ENCODE measurements at places on chromosomes 6 and 20.

- peak; percentile 17 for DNase-seq
These were observed 1.4 kb upstream of the HIVEP1 start for GRCh38 chr6:12010635-12011275.

DNA sequence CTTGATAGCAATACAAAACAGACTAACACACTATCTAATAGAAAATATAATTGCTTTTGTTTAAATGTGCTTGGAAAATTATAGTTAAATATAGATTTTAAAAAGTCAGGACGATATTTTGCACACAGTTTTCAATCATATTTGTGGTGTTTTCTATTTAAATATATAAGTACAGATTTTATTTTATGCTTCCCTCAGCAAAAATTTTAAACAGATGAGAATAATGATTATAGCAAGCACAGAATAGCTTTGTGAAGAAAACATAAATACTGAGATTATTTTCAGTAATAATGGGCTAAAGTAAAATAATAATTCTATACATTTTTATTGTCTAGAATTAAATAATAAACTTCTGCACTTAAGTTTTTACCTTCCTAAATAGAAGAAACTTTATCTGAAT is 809.4 kb downstream of the PHF3 start:
- no peak for DNase-seq

DNA sequence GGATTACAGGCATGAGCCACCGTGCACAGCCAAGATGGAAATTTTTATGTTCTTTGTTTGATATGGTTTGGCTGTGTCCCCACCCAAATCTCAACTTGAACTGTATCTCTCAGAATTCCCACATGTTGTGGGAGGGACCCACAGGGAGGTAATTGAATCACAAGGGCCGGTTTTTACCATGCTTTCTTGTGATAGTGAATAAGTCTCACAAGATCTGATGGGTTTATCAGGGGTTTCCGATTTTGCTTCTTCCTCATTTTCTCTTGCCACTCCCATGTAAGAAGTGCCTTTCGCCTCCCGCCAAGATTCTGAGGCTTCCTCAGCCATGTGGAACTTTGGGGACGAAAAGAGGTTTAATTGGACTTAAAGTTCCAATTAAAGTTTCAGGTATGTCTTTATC is 14.6 kb downstream of the EEF1A1 start:
- no peak for DNase-seq

GRCh38 chr20:40728470-40728869 is 39.4 kb upstream of the MAFB start:
- no peak for DNase-seq

GRCh38 chr6:169499848-169500247 is 202.0 kb downstream of the WDR27 start:
- no peak for DNase-seq

GRCh38 chr6:15734118-15734897 is 71.5 kb upstream of the DTNBP1 start:
- no peak for DNase-seq

DNA sequence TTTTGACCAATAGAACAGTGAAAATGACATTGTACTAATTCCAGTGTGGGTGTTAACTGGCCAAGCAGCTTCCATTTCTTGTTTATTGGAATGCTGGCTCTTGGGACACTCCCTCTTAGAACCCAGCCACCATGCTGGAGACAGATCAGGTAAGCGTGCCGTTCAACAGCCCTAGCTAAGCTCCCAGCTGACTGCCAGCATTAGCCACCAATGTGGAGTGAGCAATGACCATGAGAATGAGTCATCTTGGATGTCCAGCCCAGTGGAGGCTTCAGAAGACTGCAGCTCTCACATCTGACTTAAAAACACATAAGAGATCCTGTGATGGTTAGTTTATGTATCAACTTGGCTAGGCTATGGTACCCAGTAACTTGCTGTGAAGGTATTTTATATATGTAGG is 3.0 kb upstream of the LINC00237 start:
- DNase-seq: no peak

GRCh38 chr6:165616116-165616515 is 46.9 kb downstream of the PDE10A start:
- DNase-seq: no peak

- DNase-seq: no peak
These were observed 144.7 kb upstream of the ECI2 start for GRCh38 chr6:4280031-4280430.

DNA sequence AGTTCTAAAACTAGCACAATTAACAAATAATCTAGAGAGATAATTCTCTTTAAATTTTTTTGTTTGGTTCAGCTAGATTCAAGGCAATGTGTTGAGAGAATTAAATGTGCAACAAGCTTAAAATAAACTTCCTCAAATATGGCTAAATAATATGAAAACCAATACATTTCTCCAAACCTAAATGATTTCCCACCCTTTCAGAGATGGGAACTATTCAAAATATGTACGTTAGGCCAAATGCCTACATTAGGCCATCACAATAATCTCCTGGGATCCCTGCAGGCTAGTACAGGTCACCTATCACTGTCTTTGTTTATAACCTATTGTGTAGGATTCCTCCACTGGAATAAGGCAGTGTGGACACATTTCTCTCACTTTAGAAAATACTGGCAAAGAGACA is 1.7 kb downstream of the FAXC start:
- no peak for DNase-seq

- DNase-seq: no peak
These were observed 55.7 kb downstream of the HNF4A start for GRCh38 chr20:44411020-44411756.

- DNase-seq: no peak
These were observed 58.2 kb downstream of the MOCS1 start for GRCh38 chr6:39876111-39876510.

DNA sequence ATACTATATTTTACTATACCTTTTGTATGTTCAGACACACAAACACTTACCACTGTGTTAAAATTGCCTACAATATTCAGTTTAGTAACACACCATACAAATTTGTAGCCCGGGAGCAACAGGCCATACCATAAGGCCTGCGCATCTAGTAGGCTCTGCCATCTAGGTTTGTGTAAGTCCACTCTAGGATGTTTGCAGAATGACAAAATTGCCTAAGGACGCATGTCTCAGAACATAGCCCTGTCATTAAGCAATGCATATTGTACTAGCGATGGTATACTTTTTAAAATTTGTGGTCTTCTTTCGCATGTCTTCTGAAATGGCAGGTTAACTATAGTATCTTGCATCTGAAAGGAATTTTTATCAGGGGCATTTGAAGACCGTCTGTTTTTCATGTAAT is 26.6 kb upstream of the MAP7 start:
- DNase-seq: no peak

DNA sequence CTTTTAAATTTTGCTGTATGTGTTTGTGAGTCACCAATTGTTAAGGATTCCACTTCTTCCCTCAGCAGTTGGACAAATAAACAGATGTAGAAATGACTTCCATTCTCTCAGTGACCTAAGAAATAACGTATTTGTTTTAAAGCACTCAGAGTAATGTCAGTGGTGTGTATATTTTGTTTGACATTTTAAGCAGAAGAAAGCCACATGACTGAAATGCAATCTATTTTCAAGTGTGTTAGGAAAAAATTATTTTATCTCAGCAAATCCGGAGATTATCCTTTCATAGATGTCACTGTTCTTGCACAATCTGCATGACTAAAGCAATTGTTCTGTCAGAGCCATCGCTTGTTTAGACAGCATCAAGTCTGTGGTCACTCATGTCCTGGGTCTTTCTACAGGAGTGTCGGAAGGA is 77.1 kb downstream of the JAG1 start:
- no peak for DNase-seq

DNA sequence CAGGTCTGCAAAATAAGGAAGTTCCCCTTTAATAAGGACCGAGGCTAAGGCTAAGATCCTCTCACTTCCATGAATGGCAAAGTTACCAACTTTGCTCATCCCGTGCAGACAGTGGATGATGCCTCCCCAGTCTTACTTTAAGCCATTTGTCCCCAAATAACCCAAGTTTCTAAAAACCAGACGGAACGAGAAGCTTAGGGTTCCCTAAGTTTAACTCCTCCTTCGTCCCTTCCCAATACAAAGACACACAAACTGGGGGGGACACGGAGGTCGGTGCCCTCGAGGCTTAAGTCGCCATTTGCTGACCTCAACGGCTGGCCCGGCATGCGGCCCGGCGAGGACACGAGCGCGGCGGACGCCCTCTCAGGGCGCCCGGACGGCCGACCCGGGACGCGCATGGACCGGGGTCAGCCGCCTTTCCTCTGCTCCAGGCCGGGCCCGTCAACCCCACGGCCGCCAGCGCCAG is 527 bp downstream of the FBXO30 start:
- DNase-seq: no peak

DNA sequence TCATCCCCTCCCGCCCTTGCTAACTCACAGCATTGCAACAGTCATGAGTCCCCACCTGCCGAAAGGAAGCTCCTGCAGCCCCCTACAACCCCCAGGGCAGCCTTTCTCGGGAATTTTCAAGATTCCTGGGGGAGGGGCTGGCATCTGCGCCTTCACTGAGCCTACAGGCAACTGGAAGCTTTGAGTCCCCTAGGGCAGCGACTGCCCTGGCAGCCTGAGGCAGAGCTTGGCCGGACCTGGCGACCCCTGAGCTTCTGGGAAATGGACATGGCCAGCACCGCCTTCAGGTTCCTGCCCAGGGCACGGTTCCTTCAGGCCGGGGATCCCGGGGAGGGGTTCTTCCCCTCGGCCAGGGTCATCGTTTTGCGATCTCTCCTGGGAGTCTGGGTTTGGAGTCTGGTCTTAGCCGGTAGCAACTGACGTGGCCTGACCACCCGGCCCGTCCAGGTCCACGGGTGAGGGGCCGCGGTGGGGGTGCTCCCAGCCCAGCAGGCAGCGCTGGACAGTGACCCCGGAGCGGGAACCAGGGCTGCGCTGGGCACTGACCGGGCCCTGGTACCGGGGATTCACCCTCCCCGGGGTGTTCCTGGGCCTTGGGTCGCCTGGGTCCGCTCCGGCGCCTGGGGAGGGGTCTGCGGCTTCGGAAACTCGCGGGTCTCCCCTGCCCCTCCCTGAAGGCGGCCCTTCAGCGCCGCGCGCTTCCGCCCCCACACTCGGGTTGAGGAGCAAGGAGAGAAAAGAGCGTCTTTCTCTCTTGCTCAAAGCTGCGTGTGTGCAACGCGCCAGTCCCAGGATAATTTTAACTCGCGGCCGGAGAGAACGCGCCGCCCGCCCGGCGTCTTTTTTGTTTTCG is 593 bp upstream of the COL9A3 start:
- no peak for DNase-seq

DNA sequence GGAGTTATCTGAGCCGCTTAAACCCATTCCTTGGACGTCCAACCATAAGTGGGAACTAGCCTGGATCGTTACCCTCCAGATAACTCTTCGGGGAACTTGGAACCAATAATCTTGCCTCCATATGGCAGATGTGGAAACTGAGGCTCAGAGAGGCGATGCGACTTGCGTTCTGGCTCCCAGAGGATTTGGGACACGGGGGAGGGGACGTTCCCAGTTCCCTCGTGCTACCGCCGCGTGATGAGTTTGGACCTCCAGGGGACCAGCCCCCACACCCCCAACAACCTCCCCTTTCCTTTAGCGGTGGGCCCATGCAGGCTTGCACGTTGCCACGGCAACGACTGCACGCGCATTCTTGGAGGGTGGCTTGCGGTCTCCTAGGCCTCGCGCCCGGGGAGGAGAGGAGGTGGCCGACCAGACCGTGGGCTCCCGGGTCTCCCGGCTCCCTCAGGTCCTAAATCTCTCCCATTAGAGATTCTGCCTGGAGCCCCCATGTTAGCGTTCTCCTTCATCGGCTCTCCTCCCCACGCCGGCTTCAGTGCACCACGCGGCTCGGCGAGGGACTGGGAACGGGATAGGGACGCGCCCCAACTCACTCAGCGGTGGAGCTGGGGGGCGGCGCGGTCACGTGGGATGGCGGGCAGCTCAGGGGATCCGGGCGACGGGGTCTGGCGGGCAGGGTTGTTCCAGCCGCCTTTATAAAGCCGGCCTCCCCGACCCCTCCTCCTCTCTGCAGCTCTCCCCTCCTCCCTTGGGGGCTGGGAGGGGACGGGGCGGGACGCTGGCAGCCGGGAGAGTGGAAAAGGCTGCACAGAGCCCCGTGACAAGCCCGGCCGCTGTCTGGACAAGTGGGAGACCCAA is at the start of gene PLTP:
Gene PLTP (minus strand): TSS at position 670 of the 858 bp plus-strand sequence. CDS start 703 bp downstream, outside the sequence.
- no peak for DNase-seq

- no peak for DNase-seq
These were observed 153.8 kb downstream of the RIMS1 start for GRCh38 chr6:72040111-72040510.

- DNase-seq: no peak
These were observed 26.8 kb upstream of the SLC35B3 start for GRCh38 chr6:8462169-8462568.

- no peak for DNase-seq
These were observed 39.4 kb downstream of the NOL7 start for GRCh38 chr6:13654496-13654895.

DNA sequence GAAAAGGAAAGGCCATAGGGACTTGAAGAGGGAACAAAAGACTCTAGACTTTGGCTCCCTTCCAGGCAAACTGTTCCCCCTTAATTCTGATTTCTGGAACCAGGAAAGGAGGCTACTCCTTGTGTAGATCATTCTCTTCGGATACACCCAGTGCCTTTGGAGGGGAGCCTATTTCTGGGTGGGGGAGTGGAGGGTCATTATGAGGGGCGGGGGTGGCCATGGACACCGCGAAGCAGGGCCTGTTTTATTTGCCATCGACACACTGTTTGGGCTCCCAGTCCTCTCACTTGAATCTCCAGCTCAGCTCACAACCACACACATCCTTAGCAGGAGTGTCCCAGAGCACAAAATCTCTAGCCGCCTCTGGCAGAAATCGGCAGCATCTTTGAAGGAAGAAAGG is 132.3 kb downstream of the PXDC1 start:
- DNase-seq: no peak

GRCh38 chr6:170050591-170051041 is 240.3 kb downstream of the DLL1 start:
- DNase-seq: no peak

DNA sequence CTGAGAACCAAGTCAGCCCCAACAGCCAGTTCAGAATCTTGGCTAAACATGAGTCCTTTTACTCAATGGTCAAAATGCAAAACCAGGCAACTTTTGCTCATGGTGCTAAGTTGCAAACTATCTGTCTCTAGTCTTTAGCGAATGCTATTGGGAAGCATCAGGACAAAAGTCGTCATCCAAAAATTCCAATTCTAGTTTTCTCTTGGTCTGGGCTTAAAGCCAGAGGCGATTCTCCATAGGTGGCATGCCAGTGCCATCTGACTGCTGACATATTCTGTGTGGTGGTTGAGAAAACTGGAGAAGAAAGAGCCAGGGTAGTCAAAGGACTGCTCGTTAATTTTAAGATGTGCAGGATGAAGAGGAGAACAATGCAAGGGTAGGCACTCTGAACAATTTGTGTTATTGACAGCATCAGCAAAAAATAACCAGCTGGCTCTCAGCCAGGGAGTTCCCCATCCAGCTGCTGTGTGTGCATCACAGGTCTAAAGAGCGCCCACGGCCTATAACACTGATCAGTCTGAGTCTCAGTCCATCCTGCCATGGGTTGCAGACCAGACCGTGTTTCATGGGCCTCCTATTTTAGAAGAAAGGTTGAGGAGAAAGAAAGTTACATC is 313.6 kb downstream of the ALDH8A1 start:
- DNase-seq: no peak

DNA sequence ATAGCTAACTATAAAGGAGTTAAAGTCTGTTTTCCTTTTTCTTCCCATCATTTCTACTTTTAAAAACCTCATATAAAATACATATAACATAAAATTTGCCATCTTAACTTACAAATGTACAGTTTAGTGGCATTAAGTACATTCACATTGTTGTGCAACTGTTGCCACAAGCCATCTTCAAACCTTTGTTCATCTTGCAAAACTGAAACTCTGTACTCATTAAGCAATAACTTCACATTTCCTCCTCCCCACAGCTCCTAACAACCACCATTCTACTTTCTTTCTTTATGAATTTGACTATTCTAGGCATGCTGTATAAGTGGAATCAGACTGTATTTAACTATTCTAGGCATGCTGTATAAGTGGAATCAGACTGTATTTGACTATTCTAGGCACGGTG is 4.5 kb downstream of the CCDC170 start:
- DNase-seq: no peak
